Activated T-cell treated with anti-CD3 and anti-CD28 coated beads, Interleukin-2, amount 50 U/mL, for 48 hours (primary cell): ENCODE measurements at places on chromosomes 7 and 10.

DNA sequence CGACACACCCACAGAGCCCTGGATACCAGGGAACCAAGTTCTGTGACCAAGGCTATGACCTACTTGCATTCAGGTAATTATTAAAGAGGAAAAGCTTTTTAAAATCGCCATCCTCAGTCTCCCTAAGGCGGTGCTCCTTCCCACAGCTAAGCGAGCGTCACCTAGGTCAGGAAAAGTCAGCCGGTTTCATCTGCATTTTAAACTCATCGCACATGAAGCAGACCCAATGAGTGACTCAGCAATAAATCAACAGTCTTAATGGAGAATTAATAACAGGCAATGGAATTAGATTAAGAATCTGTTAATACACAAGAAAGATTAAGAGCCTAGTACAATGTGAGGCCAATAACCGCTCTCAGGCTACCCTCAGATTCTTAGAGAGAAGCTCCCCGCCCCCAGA, 59.2 kb downstream of the HSPA12A start:
- no peak for DNase-seq

DNA sequence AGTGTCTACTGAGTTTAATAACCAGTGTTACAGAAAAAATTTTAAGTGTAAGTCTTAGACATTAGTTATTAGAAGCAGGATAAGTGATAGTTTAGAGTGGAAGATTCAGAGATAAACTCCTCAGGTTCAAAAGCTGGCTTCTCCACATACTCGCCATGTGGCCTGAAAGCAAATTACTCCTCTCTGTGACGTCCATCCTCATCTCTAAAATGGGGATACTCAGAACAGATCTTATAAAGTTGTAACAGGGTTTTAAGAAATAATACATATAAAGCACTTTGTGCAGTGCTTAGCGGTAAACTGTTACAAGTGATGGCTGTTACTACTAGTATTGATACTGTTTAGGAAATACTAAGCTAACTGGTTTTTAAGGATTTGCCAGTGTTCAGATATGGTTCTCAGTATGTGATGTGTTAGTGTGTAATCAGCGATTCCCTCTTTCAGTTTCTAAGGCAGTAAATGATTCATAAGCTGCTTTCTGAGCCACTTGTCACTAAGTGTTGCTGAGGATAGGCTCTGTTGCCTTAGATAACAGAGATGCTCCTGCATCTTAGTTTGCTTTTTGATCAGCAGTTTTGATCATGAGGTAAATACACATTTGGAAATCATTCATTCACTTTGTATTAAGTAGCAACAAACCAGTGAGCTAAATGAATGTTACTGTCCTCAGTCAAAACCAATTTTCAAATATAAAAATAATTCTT, 58.7 kb downstream of the CYP51A1 start:
- no peak for DNase-seq

DNA sequence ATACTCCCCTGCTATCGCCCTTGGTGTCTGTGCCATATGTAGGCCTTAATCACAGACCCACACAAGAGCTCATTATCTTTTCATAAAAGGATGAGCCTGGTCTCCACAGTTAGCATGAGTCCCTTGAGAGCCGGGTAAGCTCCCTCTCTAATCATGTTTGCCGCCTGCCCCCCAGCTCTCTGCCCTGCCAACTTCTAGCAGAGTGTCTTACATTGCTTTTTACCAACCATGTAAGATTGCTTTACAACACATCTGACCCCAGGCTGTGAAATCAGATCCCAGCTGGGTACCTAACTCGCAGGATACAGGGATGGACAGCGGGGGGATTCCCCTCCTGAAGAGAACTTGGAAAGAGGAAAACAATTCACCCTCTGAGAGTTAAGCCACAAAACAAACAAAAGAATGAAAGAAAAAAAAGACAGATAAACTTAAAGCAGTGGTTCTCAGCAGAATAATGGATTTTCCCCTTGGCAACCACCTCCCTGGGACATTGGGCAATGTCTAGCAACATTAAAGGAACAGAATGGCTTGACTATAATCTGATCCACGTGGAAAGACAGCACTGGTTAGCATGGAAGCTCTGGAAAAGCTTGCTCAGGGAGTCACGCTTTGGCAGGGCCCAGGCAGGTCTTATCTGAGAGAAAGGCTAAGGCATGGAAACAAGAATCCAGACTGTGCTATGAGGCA, 39.4 kb upstream of the ATOH7 start:
- no peak for DNase-seq

DNA sequence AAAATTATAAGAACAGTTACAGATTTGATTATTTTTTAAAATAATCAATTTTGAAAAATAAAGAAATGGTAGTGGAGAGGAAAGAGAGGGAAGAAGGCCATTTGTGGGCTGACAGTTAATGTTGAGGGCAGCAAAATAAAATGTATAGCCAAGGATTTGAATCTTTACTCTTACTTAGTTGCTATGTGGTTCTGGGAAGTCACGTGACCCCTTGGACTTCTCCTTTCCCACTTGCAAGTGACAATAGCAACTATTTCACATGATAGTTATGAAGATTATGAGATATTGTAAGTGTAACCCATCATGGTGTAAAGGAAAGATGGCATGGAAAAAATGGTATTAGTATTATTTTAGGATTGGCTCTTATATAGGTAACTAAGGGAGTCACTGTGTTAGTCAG, 567.3 kb upstream of the GHITM start:
- DNase-seq, result no peak

DNA sequence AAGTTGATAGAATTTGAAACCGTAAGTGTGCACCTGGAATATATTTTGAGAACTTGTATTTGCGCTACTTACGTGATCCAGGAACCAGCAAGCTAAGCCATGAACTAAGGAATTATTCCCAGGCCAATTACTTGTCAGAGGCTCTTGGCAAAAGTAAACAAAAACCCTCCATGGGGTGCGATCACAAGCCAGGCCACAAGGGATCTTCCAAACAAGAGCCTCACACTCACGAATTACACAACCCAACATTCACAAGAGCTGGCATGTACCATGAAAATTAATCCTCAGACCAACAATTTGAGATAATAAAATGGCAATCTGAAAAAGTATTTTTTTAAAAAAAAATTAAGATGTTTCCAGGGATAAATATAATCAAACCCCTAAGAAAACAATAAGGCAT, 467.0 kb upstream of the AKR1E2 start:
- no peak for DNase-seq

GRCh38 chr7:81393018-81393417, 376.8 kb downstream of the HGF start:
- DNase-seq, result no peak

GRCh38 chr7:24718977-24719491, 38.2 kb downstream of the GSDME start:
- DNase-seq, result no peak

DNA sequence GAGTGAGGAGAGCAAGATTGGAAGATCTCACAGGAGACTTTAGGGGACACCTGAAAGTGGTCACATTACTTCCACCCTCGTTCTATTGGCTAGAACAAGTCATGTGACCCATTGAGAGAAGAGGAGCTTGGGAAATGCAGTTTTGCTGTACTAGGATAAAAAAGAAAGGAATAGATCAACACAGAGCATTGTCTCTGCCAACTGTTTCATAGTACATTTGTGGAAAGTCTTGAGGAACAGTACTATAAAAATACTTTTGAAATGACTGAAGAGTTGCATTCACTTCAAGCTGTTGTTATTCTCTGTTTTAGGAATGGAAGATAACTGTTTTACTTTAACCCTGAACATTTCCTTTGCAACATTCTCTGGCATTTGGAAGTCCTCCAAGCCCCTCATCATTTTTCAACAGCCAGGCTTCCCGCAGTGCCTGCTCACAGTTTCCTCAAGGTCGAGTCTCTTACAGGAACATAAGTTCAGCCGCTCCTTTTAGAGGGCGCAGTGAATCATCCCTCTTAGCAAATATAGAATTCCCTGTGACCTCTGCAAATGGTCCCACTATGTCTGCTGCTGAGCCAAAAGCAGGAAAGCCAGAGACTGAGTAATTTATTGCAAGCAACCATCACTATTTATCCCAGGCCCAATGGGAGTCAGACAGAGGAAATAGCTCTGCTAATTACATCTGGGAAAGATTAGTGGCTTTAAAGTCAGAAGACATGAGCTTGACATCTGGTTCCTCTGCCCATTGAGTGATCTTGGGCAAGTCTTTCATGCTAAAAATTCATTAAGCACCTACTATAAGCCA, 40.7 kb downstream of the MRPL32 start:
- no peak for DNase-seq

GRCh38 chr10:107430446-107430845, 265.9 kb upstream of the SORCS1 start:
- DNase-seq, result no peak

DNA sequence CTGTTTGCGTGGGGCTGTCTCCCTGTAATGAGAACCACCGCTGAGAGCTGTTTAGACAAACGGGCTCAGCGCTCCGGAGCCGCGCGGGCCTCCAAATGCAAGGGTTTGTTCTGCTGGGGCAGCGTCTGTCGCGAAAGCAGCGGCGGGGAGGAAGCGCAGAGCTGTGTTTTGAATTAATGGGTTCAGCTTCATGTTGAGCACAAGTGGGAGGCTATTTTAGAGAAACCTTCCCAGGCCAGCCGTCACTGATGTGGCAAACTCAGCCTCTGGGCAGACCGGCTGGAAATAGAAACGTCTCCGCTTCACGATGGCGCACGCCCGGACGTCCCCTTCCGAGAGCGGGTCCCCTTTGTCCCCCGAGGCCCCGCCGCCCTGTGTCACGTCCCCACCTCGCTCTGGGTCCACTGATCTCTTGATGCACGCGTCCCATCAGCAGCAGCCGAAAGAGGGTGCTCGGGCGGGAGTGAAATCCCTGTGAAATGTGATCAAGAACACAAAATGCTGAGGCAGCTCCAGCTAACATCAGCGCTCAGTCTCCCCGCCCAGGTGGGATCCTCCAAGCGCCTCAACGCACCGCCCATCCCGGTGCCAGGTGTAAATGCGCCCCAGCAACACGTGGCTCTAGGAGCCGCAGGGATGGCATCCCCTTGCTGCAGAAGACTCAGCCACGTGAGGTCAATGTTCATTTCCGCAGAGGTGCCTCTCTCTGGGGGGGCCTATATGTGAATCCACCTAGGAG, 44.9 kb downstream of the BAMBI start:
- peak; percentile 17 for DNase-seq

DNA sequence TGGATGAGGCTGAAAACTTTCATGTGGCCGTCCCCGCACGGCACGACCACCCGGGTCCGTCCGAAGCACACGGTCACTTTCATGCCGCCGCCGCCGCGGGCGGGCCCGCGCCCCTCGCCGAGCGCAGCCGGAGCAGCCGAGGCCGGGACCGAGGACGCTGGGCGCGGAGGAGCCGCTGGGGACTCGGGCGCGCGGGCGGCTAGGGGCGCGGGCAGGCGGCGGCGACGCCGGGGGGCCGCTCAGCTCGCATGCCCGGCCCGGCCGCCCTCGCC, 247 bp downstream of the PARD3 start:
- DNase-seq, result peak; percentile 32

- DNase-seq, result no peak
Measured at GRCh38 chr10:61835946-61836887, 65.3 kb upstream of the ARID5B start.

- no peak for DNase-seq
Measured at GRCh38 chr10:63672491-63672890, 151.3 kb downstream of the REEP3 start.

- DNase-seq, result peak; percentile 24
Measured at GRCh38 chr10:78543749-78544362, 510.2 kb downstream of the RPS24 start.

DNA sequence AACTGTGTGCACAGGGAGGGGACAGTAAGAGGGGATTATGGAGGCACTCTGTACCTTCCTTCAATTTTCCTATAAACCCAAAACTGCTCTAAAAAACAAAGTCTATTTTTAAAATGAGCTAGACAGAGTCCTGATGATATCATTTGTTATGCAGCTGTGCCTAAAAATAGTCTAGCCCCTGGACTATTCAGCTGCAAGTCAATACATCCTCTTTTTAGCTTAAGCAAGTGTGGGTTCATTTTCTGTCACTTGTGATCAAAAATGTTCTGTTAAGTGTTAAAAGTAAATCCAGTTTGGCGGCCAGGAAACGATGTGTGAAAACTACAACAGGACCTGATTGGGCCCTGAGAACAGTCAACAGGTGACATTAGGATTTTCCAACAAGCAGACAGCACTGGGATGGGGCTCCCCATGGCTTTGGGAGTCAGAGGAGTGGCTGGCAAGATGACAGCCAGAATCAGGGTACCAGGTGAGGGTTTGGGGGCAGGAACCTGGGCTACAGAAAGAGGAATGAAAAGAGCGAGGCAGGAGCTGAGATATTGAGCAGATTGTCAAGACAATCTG, 33.9 kb downstream of the FAM107B start:
- no peak for DNase-seq

DNA sequence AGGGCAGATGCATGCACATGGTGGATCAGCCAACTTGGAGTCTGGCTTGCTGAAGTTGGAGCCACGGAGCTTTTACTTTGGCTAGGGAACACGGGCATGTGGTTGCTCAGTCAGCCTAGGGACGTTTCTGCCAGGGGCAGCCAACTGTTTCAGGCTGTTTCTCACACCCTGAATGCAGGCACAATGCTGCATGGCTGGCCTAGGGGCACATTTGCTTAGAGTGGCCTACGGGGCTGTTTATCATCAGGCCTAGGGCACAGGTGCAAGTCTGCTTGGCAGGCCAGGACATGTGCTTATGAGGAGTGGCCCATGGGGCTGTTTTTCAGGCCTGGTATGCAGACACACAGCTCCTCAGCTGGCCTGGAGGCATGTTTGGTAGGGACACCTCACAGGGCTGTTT, 107.4 kb downstream of the GSAP start:
- no peak for DNase-seq

- DNase-seq, result no peak
Measured at GRCh38 chr7:139708541-139708940, 69.3 kb downstream of the HIPK2 start.

DNA sequence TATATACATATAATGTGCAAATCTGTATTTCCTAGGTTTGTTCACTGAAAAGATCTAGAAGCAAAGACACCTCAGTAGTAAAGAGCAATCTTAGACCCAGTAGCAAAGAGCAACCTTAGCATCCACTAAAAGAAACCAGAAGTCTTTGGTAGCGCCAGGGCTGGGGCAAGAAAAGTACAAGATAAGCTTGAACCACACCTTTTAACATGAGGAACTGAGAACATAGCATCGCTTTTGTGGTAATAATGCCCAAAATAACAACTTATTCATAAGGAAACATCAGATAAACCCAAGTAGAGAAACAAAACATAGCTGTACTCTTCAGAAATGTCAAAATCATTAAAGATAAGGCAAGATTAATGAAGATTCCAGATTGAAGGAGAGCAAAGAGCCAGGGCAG, 173.4 kb downstream of the IMMP2L start:
- no peak for DNase-seq

- no peak for DNase-seq
Measured at GRCh38 chr10:11089272-11089671, 71.6 kb downstream of the CELF2 start.

GRCh38 chr7:98687111-98687751, 70.1 kb downstream of the NPTX2 start:
- DNase-seq, result no peak

DNA sequence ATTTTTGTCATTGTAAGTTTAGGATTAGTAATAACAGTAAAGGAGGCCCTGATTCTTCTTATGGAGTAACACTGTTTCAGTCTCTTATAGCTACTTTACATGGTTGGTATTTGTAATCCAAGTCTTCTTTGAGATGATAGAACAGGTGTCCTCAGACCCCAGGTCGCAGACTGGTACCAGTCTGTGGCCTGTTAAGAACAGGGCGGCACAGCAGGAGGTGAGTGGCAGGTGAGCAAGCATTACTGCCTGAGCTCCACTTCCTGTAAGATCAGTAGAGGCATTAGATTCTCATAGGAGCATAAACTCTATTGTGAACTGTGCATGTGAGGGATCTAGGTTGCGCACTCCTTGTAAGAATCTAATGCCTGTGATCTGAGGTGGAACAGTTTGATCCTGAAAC, 77.3 kb downstream of the STK31 start:
- DNase-seq, result no peak

GRCh38 chr10:75720157-75720556, 288.7 kb downstream of the LRMDA start:
- DNase-seq, result no peak
